WTC11 (cell line): ENCODE measurements at places on chromosomes 3 and 15.
A peak's percentile ranks its signal among the peaks of the same experiment; 100 is the strongest.

DNA sequence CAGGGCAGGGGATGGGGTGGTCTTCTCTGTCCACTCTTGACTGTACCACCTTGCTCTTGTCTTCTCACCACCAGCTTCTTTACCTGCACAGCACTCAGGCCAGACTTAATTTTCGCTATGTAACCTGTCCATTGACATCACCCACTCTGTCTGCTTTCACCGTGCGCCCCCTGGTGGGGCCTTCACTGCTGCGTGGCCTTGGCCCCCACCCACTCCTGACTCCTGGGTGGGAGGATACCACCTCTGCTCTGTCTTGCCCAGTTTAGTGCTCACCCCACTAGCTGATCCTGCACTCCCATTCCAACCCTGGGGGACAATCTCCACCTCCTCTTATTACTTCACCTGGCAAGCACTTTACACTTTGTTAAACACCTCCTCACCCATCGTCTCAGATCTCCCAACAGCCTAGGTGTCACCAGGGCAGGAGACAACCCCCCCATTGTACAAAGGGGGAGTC is 17.7 kb downstream of the PTH1R start:
- peak; percentile 63 for DNase-seq

- no peak for DNase-seq
Observed at GRCh38 chr3:4008205-4008604, 209.0 kb downstream of the LRRN1 start.

- DNase-seq: no peak
Observed at GRCh38 chr3:18134386-18135059, 290.6 kb downstream of the SATB1 start.

- DNase-seq: no peak
Observed at GRCh38 chr3:120753810-120754209, 11.3 kb downstream of the GTF2E1 start.

- no peak for DNase-seq
Observed at GRCh38 chr3:50806031-50806430, 131.3 kb downstream of the DOCK3 start.

DNA sequence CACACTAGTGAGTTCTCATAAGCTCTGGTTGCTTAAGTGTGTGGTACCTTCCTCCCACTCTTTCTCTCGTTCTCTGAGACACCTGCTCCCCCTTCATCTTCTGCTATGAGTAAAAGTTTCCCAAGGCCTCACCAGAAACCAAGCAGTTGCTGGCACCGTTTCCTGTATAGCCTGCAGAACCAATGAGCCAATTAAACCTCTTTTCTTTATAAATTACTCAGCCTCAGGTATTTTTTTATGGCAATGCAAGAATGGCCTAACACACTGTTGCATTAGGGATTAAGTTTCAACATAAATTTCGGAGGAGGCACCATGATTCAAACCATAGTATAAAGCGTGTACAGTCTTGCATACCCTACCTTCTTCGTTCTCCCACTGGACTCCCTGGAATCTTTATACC is 252.3 kb upstream of the CHRM5 start:
- DNase-seq: no peak

DNA sequence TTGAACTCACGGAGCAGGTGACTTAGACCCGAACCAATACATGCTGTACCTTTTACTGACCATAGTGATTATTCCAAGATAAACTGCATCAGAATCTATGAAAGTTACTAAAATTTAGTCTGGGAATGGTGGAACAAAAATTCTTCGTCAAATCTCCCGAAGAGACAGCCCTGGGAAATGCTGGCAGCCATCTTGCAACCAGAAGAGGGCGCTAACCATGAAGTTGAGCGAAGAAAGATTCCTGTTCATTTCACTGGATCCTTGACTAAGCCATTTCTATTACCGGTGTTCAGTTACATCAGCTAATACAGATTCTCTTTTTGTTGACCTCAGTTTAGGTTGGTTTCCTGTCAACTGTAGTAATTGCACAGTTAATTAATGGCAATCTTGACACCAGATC is 199.6 kb downstream of the SLC9A9 start:
- DNase-seq: peak; percentile 48

GRCh38 chr15:40468898-40469331 is 1.9 kb upstream of the CHST14 start:
- no peak for DNase-seq

DNA sequence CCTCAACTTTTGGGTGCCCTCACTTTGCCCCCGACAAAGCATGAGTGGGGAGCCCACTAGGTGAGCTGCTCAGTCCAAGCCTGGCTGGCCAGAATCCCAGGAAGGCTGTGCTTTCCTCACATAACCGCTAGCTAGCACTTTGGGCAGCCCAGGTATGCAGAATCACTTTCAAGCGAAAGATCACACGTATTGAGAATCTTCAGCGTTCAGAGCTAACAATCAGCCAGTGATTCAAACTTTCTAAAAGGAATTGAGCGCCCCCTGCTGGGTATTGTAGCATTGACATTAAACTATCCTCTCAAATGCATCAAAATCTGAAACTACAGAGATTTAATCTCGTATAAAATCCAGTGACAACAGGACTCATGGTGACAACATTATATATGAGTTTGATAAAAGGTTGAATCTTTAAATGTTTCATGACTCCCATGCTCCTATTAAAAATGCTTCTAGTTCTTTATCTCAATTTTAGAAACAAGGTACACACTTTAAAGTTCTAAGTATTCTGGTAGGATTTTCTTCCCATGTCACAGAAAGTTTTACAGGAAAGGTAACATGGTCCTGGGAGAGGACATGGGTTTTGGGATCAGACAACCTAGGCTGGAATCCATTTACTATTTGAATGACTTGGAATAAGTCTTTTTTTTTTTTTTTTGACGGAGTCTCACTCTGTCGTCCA is 11.8 kb downstream of the ANAPC13 start:
- DNase-seq: peak; percentile 78

- no peak for DNase-seq
Observed at GRCh38 chr3:115108614-115109013, 38.5 kb downstream of the ZBTB20 start.

DNA sequence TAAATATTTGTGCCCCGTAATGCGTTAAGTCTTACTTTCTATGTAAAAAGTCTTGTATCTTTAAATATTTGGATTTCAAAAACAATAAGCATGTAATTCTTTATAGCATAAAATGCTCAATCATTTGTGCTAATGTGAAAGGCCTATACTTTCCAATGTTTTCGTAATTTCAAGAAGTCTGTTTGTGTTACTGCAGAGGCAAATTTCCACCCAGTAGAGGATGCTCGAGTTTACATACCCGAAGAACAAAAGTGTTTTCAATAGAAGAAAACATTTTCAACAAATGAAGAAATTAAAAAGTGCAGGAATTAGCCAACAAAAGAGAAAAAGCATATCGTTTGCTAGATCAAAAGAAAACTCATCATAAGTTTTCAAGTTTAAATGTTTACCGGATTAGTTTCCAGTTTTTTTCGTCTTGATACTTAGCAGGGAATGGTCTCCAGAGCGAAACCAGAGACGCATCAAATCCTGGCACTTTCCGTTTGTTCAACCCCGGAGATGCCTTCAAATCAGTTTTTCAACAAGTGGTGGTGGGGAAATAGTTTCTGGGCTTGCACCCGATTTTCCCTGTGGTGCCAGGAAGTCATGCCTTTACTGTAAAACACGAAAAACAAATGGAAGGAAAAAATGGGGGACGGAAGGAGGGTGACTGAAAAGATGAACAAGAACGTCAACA is 1.0 kb downstream of the CGGBP1 start:
- DNase-seq: no peak

GRCh38 chr15:95009635-95010034 is 778.3 kb downstream of the MCTP2 start:
- no peak for DNase-seq

DNA sequence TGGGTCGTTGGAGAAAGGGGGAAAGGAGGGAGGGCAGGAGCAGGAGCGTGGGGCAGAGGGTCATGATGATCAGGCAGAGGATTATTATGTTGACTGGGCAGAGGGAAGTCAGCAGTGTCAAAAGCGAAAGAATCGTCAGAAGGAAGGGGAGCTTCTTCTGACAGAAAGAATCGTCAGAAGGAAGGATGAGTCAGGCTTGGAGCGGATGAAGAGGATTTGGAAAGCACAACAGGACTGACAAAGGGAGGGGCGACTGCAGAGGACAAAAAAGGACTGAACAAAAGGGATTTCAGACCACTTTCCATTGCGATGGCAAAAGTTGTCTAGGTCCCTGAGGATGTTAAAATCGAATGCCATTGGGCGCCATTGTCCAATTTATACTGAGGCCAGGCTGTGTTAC is 1053.5 kb downstream of the SI start:
- DNase-seq: no peak

DNA sequence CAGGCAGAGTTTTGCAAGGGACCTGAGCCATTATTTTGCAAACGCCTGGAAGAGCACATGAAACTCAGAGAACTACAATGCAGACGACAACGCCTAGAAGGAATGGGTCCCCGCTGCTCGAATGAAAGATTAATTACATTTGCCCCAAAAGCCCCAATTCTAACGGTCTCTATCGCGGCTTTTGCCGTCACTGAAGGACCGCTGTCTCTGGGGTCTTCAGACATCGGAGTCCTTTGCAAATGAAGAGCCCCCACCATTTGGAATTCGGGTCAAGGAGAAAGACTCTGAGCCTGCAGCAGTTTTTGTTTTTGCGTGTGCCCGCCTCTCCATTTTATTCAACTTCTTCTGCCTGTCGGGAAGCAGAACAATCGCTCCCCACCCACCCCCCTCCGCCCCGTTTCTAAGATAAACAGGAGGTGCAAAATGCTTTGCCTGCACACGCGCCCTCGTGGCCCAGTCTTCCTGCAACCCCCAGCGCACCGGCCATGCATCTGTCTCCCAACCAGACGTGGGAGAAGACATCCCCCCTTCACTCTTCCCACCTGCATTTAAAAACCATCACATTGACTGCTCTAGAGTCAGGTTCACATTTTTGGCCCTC is 13.5 kb downstream of the SOX2 start:
- DNase-seq: no peak

DNA sequence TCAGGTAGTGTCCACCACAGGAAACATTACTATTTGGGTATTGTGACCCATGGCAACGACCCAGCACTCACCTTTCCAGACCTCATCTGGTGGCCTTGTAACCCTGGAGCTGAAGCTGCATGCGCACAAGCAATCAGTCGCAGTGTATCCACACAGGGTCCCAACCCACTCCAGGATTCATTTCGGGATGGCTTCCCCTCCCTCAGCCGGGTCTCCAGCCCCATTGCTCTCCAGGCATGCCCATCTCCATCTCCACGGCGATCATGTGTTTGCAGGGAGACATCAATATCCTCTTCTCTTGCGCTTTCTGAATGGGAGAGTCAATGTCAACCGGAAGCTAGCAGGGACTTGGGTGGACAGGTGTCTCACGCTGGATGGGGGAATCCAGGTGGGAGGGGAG is 35.2 kb downstream of the GOLGA6L2 start:
- no peak for DNase-seq

DNA sequence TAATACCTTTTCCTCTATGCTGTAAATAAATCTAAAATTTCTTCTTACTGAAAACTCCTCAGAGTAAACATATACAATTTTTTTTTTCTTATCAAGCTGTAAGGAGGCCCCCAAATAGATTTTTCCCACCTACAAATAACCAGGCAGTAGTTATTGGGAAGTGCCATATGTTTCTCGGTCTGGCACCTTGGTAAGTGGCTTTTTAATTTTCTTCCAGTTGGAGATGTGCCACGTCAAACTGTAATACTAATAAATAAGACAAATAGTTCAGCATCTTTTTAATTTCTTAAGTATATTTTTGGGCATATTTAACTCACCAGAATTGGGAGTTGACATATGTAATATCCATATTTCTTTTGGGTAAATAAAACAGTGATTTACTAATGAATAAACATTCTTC is 346.3 kb downstream of the DIPK2A start:
- DNase-seq: no peak

GRCh38 chr15:28783873-28784272 is 64.6 kb downstream of the GOLGA6L7 start:
- no peak for DNase-seq

DNA sequence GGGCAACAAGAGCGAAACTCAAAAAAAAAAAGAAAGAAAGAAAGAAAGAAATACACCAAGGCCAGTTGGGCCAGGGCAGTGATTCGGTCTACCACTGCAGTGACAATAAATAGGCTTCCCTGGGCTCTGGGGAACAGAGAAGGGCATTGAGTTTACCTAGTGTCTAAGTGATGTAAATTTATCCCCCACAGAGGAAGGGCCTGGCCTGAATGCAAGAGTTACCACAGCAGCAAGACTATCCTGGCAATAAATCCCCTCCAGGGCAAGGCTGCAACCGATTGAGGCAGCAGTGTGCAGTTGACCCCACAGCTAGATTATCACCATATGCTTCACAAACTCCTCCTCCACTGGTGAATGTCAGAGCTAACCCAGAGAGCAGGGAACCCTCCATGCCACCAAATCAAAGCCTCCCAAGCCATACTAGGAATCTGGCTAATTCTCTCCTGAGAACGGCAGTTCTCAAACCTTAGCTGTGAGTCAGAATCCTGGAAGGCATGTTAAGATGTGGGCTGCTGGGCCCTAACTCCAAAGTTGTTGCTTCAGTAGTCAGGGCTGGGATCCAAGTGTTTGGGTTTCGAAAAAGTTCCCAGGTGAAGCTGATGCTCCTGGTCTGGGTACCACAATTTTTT is 64.3 kb upstream of the GATM start:
- no peak for DNase-seq

DNA sequence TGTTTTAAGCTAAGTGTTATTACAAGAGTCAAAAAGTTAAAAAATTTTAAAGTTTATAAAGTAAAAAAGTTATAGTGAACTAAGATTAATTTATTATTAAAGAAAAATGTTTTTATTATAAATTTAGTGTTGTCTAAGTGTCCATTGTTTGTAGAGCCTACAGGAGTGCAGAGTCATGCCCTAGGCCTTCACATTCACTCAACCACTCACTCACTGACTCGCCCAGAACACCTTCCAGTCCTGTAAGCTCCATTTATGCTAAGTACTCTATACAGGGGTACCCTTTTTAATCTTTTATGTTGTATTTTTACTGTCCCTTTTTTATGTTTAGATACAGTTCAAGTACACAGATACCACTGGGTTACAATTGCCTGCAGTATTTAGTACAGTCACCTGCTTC is 37.2 kb downstream of the EEFSEC start:
- no peak for DNase-seq

- DNase-seq: no peak
Observed at GRCh38 chr3:170792471-170792870, 77.5 kb downstream of the RPL22L1 start.

DNA sequence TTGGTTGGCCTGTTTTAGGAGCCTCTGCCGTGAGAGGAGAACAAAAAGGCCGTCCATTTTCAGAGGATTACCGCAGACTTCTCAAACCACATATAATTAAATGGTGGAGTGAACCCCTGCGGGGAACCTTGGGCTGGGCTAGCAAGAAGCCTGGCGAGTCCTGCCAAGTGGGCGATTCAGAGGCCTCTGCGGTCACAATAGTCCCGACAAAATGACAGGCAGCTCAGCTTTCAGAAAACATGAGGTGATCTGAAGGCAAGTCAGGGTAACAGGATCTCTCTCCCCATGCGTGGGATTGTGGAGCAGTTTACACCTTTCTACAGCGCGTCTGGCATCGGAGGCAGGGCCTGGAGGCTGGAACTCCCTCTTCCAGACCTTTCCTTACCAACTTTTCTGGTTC is 134.8 kb downstream of the ASB7 start:
- no peak for DNase-seq

GRCh38 chr3:53200501-53201498 is 39.8 kb downstream of the PRKCD start:
- DNase-seq: no peak

GRCh38 chr15:62390791-62391640 is 225.9 kb upstream of the C2CD4B start:
- peak; percentile 67 for DNase-seq
